ENCODE measurements at places on chromosomes 11 and 22. TPM values are rescaled to one million over a fixed set of nuclear protein-coding genes. Genes with fewer than 3 reads are reported as not detected.

Gene SC5D
- total RNA-seq, result 43.0 TPM

Gene TUBA8
- 1.9 TPM for total RNA-seq

Gene OR6A2
- 0.06 TPM for total RNA-seq

Gene TRIM49B
- total RNA-seq, result not detected

Gene UPK3A
- total RNA-seq, result not detected

Gene MYEOV
- total RNA-seq, result 59.0 TPM

Gene PEX16
- total RNA-seq, result 43.5 TPM

Gene VWCE
- total RNA-seq, result 0.15 TPM

Gene MMP12
- not detected for total RNA-seq

Gene DRICH1
- not detected for total RNA-seq

Gene OR4A16
- not detected for total RNA-seq

Gene KMT2A
- total RNA-seq, result 38.2 TPM

Gene CNIH2
- 5.2 TPM for total RNA-seq

Gene MUC5B
- 24.3 TPM for total RNA-seq

Gene C11orf42
- not detected for total RNA-seq

Gene RTCB
- total RNA-seq, result 146 TPM

Gene F2
- total RNA-seq, result not detected

Gene ASRGL1
- total RNA-seq, result 49.8 TPM

Gene SAA1
- not detected for total RNA-seq

Gene VPREB1
- not detected for total RNA-seq

Gene OR51A4
- total RNA-seq, result not detected

Gene DUSP8
- total RNA-seq, result 2.4 TPM

Gene CCDC90B
- 59.4 TPM for total RNA-seq

Gene MUC2
- 0.26 TPM for total RNA-seq

Gene ASPHD2
- total RNA-seq, result 2.1 TPM

Gene MMP27
- total RNA-seq, result not detected

Gene OR2AG2
- not detected for total RNA-seq

Gene MPPED2
- not detected for total RNA-seq

Gene CASP4
- total RNA-seq, result 40.9 TPM

Gene OR51B2
- total RNA-seq, result 0.11 TPM

Gene DSCAML1
- not detected for total RNA-seq

Gene CCDC83
- total RNA-seq, result not detected

Gene GLB1L3
- total RNA-seq, result not detected

Gene GNAZ
- total RNA-seq, result 14.4 TPM

Gene MS4A4A
- total RNA-seq, result not detected

Gene OR10G7
- not detected for total RNA-seq

Gene MMP13
- total RNA-seq, result 2.4 TPM

Gene CYB5R2
- 2.9 TPM for total RNA-seq

Gene FJX1
- 97.1 TPM for total RNA-seq

Gene TMEM25
- total RNA-seq, result 49.8 TPM

Gene RAPSN
- total RNA-seq, result 0.23 TPM

Gene MYO7A
- total RNA-seq, result 0.66 TPM

Gene PGA5
- not detected for total RNA-seq

Gene LRRC4C
- not detected for total RNA-seq

Gene OR2AG1
- not detected for total RNA-seq

Gene TIMP3
- 0.12 TPM for total RNA-seq

Gene USH1C
- total RNA-seq, result not detected

Gene TRIM22
- not detected for total RNA-seq

Gene CHST1
- total RNA-seq, result not detected

Gene APLNR
- not detected for total RNA-seq

Gene DDI1
- not detected for total RNA-seq

Gene TEX54
- total RNA-seq, result not detected

Gene SPTBN2
- total RNA-seq, result 74.9 TPM

Gene TRIM21
- total RNA-seq, result 6.9 TPM

Gene FOLR1
- total RNA-seq, result 0.36 TPM

Measured in PC-3 (cell line).